NCI-H2107 (cell line): ENCODE measurements at places on chromosomes 12 and 14.
A peak's percentile ranks its signal among the peaks of the same experiment; 100 is the strongest.

GRCh38 chr12:58645946-58646345, 274.4 kb downstream of the LRIG3 start:
- no peak for DNase-seq

GRCh38 chr12:56001487-56002100, 4.5 kb downstream of the SUOX start:
- no peak for DNase-seq

DNA sequence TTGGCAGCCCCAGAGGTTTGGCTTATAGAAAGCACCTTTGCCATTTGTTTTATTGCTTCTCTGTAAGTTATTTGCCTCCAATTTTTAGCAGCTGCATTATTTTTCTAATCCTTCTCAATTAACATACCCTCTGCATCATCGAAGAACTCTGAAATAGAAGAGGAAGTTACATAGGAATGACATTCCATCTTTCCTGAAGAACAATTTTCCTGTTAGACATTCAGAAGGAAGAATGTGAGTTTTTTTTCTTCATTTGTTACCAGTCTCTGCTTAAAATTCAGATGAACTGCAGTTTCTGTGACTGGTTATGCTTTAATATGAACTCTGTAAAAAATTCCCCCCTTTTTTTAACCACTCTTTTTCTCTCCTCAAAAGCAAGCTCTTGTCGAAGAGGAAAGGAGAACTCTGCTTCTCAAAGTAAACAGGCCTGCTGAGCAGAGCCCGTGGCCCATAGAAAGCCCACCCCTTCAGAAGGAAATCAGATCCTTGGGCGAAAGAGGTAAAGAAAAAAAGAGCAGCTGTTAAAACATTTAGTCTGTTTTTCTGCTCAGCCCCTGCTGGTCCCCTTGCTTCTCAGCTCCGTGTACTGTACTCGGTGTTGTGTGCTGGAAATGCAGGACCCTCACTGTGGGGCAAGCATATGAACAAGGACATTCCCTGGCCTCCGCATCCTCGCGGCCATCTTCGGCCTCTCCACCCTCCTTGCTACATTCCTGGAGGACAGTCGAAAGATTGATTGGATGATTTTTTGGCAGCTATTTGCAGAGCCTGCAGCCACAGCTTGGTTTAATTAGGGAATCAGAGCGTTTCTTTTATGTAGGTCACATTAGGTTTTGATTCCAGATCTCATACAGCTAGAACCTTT, 164.4 kb upstream of the LRIG3 start:
- no peak for DNase-seq

GRCh38 chr12:4147031-4147481, 126.5 kb upstream of the CCND2 start:
- DNase-seq: no peak

GRCh38 chr12:87982208-87982607, 47.0 kb downstream of the C12orf50 start:
- no peak for DNase-seq

DNA sequence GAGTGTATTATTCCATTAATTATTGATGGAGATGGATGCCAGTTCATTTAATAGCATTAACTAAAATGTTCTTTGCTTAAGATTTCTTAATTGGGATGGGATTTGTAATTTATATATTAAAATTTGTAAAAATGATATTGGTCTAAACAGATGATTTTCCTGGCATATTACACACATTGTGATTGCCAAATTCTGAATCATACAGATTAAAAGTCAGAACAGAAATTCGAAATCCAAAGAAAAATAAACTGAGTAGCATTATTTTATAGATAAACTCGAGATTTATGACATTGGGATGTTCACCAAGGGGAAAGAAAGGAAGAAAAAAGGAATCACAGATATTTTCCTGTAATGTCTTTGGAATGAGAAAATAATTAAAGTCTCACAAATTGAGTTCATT, 481.1 kb downstream of the CCER1 start:
- no peak for DNase-seq

- peak; percentile 40 for DNase-seq
Observed at GRCh38 chr12:129873111-129873832, 30.6 kb downstream of the TMEM132D start.

DNA sequence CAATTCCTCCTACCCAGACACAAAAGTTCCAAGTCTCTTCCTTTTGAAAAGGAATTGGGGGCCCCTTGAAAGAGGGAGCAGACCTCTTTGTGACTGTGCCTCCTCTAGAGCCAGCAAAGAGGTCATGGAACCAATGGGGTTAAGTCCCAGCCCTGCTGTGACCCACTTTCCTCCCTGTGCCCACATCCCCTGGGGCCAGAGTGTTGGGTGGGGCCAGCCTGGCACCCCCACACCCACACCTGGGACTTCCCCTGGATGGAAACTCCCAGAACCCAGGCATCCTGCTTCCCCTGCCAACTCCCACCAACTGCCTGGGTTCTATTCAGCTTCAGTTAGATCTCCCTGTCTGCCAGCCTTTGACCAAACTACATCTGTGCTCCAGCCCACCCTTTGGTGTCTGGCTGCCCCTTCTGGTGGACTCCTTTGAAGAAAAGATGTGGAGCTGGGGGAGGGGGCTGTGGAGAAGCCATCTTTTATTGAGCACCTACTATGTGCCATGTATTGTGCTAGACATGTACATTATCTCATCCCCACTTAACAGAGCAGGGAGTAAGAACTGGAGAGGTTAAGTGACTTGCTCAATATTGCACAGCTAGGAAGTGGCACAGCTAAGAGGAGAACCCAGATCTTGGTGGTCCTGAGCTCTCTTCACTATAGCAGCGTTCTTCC, 4.6 kb upstream of the RARG start:
- no peak for DNase-seq

- DNase-seq: no peak
Observed at GRCh38 chr12:53579545-53579955, 46.6 kb downstream of the ATF7 start.

DNA sequence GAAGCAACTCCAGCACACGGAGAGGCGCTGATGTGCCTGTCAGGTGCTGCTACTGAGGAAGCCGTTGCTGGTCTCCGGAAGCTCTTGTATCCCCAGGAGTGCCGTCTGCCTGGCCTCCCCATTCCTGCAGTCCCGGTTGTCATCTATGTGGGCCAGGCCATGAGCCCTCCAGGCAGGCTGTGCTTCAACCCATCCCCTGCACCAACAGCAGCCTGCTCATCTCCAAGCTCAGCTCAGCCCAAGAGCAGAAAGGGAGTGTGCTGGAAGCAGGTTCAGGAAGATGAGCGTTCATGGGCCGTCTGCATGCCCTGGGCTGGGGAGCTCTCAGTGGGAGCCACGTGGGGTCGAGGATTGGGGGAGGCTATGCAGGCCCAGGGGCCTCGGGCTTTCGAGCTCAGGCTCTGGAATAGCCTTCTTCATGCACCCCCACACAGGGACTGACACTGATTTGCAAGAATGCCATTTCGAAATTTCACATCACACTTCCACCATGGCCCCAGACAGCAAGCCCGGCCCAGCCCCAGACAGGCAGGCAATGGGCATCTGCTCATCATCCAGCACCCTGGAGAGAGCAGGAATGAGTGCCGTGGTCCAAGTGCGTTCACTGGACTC, 164.5 kb downstream of the KIF26A start:
- no peak for DNase-seq

GRCh38 chr12:45170456-45171042, 45.3 kb upstream of the ANO6 start:
- DNase-seq: peak; percentile 27

- DNase-seq: no peak
Observed at GRCh38 chr14:80576401-80576800, 365.1 kb upstream of the DIO2 start.

DNA sequence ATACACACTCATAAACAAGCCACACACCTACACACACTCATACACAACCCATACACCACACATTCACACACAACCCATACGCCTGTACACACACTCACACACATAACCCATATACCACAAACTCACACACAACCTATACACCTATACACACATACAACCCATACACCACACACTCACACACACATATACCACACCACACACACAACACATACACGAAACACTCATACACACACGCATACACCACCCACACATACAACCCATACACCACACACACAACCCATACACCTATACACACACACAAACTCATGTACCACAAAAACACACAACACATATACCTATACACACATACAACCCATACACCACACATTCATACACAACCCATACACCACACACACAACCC, 164.3 kb downstream of the TMEM121 start:
- DNase-seq: no peak

- DNase-seq: no peak
Observed at GRCh38 chr12:570435-570920, 92.8 kb downstream of the NINJ2 start.

GRCh38 chr14:104252256-104253215, 114.1 kb downstream of the KIF26A start:
- no peak for DNase-seq

GRCh38 chr14:100654025-100654813, 67.0 kb upstream of the BEGAIN start:
- DNase-seq: no peak

GRCh38 chr14:102487204-102487577, 22.4 kb downstream of the ANKRD9 start:
- DNase-seq: no peak
